ENCODE measurements at places on chromosomes 7 and 10.

- DNase-seq: no peak
Observed at GRCh38 chr7:98319176-98319575, 37.7 kb downstream of the BRI3 start.

- DNase-seq: no peak
Observed at GRCh38 chr10:125163803-125164202, 3.4 kb upstream of the CTBP2 start.

DNA sequence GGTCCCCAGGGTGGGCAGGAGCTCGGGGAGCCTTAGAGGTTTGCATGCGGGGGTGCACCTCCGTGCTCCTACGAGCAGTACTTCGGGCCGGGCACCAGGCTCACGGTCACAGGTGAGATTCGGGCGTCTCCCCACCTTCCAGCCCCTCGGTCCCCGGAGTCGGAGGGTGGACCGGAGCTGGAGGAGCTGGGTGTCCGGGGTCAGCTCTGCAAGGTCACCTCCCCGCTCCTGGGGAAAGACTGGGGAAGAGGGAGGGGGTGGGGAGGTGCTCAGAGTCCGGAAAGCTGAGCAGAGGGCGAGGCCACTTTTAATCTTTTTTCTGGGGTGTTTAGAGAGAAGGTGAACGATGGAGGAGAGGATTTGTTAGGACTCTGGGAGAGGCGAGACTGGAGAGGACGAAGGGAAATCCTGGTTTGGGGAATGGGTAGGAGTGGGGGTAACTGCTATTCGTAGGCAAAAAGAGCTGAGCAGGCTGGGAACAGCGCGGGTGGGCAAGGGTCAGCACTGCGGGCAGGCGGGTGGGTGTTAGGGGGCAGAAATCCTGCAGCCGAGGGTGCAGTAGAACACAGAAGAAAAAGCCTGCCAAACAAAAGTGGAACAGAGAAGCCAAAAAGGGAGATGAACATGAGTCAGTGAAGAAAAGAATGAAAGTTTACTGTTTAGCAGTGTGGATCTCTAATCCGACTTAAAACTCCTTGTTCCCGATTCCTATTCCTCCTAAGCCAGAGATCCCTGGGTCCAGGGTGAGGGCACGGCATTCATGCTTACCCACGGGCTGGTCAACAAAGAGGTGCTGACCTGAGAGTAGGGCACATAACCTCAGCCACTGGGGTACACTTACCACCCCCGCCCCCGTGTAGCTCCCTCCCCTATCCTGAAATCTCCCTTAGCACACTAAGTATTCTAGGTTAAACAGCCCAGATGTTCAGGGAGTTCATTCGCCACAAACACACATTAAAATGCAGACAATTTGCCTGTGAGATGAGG is 26.9 kb downstream of the PRSS2 start:
- peak; percentile 60 for DNase-seq

- no peak for DNase-seq
Observed at GRCh38 chr7:158407581-158408317, 179.9 kb downstream of the PTPRN2 start.

GRCh38 chr7:143012001-143012400 is 14.9 kb downstream of the OR9A2 start:
- no peak for DNase-seq

DNA sequence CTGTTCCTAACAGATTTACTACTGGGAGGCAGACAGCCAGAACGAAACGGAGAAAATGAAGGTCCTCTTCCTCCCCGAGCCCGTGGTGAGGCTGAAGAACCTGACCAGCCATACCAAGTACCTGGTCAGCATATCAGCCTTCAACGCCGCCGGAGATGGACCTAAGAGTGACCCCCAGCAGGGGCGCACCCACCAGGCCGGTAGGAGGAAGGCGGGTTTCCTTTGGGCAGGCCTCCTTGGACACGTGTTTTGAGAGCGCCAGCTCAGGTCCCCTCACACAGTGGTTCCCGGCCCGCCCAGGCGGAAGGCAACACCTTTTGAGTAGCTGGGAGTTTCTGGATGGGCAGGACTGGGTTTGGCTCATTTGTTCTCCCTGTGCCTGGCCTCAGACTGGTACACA is 474.0 kb upstream of the FOXK1 start:
- no peak for DNase-seq

- no peak for DNase-seq
Observed at GRCh38 chr7:99089914-99090629, 53.8 kb downstream of the SMURF1 start.

- no peak for DNase-seq
Observed at GRCh38 chr10:80501913-80502521, 35.7 kb upstream of the SH2D4B start.

GRCh38 chr7:111346219-111346618 is 216.1 kb downstream of the IMMP2L start:
- no peak for DNase-seq

DNA sequence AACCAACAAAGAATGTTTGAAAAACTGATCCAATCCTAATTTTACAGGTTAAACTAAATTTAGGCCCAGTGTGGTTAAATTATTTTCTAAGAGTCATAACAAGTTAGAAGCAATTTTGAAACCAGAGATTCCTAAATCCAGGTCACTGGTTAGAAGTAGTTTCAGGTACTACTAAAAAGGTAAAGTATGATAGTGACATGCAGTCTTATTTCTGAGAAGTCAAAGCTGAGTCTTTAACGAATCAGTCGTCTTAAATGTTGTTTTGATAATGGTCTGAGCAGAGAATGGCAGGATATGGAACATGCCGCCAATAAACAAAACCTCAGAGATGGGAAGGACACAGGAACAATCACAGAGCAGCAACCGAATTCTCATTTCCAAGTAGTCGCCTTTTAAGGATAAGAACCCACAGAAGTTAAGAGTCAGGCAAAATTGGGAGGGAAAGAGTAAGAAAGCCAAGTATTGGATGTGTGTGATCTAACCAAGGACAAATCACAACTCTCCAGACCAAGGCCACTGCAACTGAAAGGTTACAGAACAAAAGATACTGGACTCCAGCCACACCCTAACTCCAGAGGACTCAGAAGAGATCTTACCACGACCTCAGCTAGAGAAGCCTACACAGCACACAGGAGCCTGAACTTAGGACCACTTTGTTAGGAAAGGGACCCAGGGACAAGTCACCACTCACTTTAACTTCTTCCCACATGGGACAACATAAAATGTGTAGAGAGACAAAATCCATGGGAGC is 19.7 kb downstream of the TMEM243 start:
- DNase-seq: no peak

DNA sequence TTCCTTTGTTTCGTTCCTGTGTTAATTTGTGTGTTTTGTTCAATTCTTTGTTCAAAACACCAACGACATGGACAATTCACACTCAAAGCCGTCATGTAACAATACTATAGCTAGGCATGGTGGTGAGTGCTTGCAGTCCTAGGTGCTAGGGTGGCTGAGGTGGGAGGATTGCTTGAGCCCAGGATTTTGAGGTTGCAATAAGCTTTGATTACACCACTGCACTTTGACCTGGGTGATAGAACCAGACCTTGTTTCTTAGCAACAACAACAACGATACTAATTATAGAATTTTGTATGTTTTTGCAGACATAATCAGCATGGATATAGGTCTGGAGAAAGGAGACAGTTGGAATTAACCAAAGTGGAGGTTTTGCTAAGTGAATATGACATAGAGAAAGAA is 936.2 kb downstream of the PCDH15 start:
- DNase-seq: no peak

DNA sequence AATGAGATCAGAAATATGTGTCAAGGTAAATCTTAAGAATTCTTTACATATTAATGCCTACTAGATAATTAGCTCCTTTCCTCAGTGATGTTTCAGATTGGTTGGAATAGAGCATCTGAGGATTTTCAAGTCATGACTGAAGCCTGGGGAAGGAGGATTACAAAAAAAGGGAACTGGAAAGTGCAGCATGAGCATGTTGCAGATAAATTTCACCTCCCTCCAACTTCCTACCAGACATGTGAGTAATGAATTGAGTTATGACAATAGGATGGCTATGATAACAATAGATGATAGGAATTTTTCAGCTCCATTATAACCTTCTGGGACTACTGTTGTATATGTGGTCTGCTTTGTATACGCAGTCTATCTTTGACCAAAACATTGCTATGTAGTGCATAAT is 104.2 kb upstream of the RAB18 start:
- no peak for DNase-seq

GRCh38 chr7:108146070-108146842 is 16.1 kb upstream of the LAMB4 start:
- no peak for DNase-seq

GRCh38 chr10:21985541-21985940 is 18.0 kb downstream of the DNAJC1 start:
- DNase-seq: no peak

DNA sequence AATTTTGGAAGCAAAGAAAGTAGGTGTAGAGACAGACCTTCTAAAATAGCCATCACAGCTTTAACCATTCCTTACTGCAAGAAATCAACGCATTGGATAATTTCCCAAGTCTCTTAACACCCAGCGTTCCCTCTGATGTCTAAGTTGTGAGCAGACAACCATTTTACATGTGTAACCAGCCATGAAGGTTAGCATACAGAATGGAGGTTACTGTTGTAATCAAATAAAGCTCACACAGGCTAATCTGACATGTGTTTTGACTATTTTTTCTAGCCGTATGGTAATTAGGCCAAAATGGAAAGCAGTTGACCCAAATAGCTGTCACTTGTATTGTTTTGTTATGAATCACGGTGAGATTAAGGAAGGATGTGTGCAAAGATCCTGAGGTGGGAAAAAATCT is 336.4 kb downstream of the RNLS start:
- DNase-seq: no peak

DNA sequence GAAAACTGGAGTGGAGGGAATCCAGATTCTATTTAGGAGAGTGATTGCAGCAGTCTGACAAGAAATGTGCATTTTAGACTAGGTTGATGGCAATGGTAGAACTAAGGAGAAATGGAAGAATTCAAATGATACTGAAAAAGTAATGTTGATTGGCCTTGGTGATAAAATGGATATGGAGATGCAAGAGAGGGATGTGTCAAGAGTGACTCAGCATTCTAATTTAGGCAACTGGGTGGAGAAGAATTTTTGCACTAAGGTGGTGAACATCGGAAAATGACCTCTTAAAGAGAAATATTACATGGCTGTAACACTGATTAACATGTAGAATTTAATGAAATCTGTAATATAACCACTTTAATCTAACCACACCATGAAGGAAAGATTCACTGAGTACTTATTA is 806.5 kb downstream of the PHTF2 start:
- no peak for DNase-seq

DNA sequence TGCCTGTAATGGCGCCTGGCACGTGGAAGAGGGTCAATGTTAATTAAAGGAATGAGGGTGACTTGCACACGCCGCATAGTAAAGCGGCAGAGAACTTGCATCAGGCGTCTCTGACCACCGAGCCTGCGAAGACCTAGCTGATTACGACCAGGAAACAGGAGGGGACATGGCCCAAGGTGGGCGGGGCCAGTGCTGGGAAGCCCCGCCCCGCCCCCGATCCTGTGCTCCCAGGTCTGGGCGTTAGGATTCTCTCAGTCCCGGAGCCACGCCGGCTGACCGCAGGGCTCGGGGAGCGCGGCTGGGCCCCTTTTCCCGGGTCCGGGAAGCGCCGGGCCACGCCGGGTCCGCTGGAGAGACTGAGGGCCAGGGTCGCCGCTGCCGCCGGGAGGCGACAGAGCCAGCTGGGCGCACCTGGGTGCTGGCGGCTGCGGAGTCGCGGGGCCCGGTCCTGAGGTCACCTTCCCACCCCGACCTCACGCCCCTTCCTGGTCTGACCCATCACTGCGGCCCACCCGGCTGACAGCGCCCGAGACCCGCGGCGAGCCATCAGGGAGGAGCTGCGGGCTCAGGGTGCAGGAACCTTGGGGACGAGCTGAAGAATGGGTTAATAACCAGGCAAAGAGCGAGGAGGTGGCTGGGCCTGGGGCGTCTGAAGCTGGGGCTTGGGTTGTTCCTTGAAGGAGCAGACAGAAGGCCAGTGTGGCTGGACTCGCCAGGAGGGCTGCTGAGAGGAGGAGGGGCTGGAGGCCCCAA is 23.0 kb upstream of the GRID1 start:
- DNase-seq: no peak

- no peak for DNase-seq
Observed at GRCh38 chr7:51774178-51774577, 457.6 kb upstream of the COBL start.

- no peak for DNase-seq
Observed at GRCh38 chr7:116113310-116113709, 82.7 kb upstream of the TFEC start.

GRCh38 chr7:87342231-87342630 is 3.2 kb upstream of the CROT start:
- DNase-seq: no peak

DNA sequence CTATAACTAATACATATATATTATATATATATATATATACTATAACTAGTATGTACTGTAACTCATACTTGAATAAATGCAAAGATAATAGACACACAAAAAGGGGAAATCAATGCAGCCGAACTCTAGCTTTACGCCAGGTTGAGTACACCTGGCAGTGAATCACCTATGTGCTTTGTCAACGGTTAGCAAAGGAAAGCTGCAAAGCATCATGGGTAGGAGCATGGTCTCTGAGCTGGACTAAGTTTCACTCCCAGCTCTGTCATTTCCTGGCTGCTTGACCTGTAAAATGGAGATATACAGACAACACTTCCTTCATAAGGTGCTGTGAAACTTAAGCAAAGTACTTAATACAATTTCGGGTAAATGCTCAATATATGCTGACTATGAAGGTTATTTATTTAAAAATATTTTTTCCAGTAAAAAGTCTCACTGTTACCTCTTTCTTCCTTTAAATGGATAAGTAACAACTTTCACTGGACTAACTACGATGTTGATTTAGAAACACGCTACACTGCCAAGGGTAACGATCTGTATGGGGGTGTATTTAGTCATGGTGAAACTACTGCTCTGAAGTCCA is 61.7 kb upstream of the ITGA8 start:
- no peak for DNase-seq

DNA sequence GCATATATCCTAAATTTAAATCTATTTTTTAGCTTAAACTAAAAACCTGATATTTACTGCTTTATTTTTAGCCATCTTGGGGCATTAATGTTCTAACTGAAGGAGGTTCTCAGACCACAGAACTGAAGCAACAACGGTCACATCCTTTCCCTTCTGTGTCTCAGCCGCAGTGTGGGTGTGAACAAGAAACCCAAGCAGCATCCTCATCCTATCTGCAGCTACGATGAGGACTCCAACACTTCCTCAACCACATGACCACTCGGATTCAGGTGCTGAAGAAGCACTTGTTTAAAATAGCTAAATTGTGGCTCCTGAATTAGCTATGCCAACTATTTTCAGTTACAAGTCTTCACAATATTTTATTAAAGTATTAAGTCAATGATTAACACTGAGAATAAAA is 5.3 kb downstream of the ESYT2 start:
- DNase-seq: peak; percentile 76

Measured in NK-92 treated with Interleukin-12 subunit alpha and Interleukin-12 subunit beta, amount 100 ng/mL, for 24 hours (cell line).